Suprapubic skin (tissue), 4 donors: ENCODE measurements at places on chromosomes 5 and 9.
A peak's percentile ranks its signal among the peaks of the same experiment; 100 is the strongest.

DNA sequence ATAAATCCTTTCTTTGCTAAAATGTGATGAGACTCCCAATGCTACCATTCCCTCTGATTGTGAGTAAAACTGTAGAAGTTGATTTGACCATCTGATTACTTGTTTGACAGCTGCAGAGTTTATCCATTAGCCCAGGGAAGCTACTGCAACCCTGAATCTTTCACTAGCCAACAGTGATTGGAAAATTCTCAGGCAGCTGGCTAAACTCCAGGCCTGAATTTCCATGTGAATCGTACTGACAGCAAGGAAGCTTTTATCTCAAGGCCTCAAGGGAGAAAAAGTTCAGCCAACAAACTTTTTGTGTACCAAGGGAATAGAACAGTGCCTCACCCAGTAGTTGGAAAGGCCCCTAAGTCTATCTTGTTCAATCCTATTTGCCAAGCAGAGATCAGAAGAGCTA is 246.7 kb upstream of the TRPM3 start:
- no peak for DNase-seq

- DNase-seq, result no peak
These were observed 1026.9 kb downstream of the MAT2B start for GRCh38 chr5:164532235-164532900.

DNA sequence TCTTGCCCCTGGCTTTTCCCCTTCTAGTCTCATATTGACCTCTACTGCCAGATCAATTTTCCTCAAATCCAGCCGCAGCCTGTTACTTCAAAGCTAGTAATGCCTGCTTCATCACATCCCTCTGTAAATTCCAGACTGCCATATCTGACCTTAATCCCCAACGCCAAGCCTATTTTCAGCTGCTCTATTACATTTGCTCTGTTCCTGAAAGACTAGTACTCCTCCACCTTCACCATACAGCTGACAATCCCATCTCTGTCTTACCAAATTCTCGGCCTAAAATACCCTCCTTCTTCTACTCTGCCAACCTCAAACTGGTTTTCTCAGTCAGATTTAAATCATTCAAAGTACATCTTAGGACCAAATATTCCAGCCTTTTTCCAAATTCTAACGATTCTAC is 420.2 kb downstream of the RAB3C start:
- no peak for DNase-seq

DNA sequence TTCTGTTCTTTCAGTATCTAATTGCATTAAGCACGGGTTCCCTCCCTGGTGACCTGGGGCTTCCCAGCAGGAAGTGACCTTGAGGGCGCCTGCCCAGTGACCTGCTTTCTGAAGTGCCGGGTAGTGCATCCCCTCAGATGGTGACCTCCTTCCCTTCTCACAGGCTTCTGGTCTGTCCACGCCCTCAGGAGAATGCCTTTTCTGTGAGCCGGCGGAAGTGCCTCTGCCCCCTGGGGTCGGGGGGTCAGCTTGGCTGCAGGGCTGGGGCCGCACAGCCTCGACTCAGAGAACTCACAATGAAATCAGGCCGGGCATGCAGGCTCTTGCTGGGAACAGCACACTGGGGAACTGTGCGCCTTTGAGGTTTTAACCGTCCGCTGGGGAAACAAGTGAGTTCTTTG is 124.5 kb upstream of the PHYKPL start:
- DNase-seq, result no peak

DNA sequence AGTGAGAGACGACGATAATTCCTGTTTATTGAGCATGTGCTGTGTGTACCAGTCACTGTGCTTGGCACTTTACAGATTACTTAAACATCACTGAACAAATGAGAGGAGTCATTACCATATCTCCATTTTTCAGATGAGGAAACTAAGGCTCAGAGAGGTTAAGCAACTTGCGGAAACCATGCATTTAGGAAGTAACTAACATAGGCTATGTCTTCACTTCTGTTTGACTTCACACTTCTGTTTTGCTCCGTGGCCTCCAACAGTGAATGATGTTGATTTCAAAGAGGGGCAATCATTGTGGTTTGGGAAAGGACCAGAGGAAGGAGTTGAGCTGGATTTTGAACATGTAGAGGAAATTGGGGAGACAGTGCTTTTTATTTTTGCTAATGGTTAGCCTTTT is 16.7 kb downstream of the GCNT1 start:
- DNase-seq, result no peak

DNA sequence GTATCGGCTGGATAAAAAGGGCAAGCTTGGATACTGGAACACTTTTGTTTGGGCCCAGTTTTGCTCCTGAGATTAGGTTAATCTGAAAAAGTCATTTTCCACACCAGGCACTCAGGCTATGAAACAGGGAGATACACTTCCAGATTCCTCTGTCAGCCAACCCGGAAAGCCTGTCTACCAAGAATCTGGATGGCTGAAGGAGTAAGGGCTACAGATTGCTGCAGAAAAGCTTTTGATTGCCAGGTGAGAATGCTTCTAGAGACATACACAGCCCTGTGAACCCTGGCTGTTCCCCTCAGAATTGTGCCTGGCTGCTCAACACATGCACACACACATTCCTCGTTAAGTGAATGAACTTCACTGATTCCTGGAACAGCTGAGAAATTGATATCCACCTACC is 114.4 kb downstream of the PSD2 start:
- no peak for DNase-seq

DNA sequence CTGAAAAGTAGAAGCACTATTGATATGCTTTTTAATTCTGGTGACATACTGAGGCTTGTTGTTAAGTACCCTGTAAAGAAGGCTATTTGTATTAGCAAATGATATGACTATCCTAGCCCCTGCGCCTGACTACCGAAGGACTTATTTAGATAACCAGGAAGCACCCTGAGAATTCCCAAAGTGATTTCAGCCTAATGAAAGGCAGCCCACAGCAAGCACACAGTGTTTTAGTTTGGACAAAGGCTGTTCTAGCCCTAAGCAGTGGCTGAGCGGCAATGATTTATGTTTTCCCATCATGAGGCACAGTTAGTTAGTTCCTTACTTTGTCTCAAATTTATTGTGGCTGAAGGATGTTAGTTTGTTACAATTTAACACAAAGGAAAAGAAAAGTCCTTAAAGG is 235.3 kb downstream of the KCTD16 start:
- DNase-seq, result no peak

DNA sequence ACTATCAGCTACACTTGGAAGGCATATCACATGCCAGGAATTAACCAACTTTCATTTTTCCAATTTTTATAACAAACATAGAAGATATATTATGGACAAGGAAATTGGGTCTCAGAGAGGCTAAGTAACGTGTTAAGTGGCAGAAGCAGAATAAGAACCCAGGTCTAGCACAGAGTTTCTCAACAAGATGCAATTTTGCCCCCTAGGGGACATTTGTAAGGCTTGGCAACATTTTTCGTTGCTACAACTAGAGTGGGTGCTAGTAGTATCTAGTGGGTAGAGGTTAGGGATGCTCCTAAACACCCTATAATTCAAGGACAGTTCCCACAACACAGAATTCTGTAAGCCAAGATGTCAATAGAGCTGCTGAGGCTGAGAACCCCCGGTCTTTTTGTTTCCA is 180.6 kb downstream of the SNCAIP start:
- DNase-seq, result no peak

DNA sequence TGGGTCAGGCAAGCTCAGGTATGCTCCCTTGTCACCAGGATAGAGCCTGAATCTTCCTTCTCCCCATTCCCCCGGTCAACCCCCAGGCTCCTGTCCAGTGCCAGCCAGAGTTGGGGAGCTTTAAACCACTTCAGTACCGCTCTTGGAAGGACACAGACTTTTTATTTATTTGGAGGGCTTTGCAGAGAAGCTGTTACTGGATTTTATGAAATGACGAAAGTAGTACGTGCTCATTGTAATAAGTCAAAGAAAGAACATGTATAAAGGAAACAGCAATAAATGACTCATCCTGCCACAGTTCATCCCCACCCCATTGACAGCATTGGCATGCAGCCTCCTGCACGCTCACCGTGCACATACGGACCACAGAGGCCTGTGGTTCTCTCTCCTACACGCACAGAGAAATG is 230.3 kb downstream of the AUH start:
- DNase-seq, result peak; percentile 85

DNA sequence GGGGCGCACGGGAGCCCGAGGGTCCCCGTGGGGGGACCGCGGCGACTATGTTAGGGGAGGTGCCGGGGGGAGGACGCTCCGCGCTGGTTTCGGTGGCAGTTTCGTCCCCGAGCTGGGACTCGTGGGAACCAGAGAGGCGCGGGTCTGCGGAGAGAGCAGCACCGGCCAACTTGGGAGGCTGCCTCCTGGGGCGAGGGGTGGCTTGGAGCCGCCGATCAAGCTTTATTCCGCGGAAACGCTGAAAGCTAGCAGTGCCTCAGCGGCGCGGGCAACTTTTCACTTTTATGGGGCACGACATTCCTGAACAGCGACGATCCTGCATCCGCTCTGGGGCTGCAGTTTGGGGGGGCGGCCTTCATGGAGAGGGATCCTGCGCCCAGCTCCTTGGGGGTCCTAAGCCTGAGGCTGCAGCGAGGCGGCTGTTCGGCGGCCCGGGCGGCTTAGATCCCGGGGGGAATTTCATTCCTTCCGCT is 369 bp downstream of the OCLN start:
- no peak for DNase-seq

DNA sequence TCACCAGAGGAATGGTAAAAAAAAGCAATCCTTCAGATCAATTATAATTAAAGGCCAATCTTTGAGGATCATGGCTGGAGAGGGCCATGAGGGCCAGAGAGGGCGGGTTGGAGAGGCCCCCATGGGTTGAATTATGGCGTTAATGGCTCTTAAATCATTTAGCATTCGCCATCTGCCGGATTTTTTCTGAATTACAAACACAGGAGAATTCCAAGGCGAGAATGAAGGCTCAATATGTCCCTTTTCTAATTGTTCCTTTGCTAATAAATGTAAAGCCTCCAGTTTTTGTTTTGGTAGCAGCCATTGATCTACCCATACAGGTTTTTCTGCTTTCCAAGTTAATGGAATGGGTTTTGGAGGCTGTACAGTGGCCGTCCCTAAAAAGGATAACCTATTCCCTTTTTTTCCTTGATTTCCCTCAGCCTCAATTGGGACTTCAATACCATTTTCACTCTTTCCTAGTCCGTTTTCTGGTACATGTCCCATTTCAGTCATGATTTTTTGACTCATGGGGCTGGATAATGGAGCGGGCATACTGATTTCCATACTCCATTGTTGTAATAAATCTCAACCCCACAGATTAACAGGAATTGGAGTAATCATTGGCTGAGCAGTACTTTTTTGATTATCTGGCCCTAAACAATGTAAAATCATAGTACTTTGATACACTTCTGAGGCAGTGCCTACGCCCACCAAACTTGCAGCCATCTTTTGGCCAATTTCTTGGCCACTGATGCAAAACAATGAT is 6.7 kb upstream of the TMEM141 start:
- DNase-seq, result no peak

- DNase-seq, result no peak
These were observed 283.8 kb downstream of the PDE4D start for GRCh38 chr5:59609501-59610265.

DNA sequence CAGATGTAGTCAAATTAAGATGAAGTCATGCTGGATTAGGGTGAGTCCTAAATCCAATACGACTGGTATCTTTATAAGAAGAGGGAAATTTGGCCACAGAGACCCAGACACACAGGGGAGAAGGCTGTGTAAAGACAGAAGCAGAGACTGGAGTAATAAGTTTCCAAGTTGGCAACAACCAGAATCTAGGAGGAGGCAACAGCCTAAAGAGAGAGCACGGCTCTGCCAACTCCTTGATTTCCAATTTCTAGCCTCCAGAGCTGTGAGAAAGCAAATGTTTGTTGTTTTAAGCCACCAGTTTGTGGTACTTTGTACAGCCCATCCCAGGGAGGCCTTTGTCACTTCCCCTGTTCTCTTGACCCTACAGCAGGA is 74.4 kb downstream of the ATG10 start:
- DNase-seq, result no peak

GRCh38 chr9:123852403-123852802 is 77.5 kb downstream of the DENND1A start:
- no peak for DNase-seq

GRCh38 chr9:69030851-69031645 is 4.5 kb upstream of the FXN start:
- no peak for DNase-seq

DNA sequence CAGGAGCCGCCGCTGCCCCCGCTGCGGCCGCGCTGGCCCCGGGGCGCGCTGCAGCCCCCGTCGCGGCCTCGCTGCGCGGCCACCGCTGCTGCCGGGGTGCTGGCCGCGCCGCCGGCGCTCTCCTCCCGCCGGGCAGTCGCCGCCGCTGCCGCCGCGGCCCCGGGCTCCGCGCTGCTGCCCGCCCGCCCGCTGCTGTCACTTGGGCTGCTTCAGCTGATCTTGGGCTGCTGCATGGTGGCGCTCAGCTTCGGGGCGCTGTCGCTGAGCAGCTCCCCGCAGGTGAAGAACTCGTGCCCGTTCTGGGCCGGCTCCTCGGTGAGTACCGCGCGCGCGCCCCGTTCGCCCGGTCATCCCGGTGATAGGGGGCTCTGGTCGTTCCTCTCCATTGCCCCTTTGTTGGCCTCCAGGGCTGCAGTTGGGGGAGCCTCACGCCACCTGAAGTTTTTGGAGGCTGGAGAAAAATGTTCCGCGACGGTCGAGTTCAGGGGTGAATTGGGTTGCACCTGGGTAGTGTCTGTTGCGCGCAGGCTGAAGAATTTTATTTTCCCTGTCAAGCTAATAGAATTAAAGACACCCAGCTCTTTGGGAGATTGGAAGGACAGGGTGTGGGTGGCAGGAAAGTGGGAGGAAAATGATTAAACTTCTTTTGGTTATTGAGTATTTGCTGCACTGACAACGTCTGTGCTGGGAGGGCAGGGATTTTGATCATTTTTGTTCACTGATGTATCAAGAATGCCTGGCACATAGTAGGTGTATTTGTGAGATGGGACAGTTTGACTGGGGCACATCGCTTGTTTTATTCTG is 596 bp downstream of the ENTREP1 start:
- no peak for DNase-seq

DNA sequence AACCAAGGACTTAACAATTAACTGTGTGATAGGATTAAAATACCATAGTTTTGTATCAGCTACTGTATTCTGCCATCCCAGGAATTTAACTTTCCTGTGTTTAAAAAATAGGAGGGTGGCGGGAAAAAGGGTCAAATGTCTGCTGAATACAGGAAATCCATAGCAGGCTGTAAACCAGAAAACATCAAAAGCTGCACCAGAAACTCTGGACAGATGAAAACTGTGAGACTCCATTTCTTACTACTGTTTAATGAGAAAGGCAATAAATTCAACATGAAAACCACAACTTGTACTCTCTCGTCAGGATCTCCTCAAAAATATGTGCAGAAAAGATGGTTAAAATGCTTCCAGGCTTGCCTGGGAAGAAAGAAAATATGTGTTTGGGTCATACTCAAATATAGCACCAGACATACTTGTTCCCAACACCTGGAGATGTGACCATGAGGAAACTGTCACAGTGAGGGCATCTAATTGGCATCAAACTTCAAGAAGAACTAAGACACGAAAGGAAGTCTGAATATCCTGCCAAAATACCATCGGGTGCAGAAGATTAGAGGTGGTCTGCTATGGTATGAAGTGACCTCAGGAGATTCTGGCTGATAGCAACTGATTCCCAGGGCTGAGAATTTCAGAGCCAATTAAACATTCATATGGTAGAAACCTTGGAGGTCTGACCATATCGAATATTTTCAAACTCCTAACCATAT is 164.7 kb upstream of the TARS1 start:
- DNase-seq, result no peak
